ENCODE measurements at places on chromosomes 7 and 10. TPM values are rescaled to one million over a fixed set of nuclear protein-coding genes. Genes with fewer than 3 reads are reported as not detected.
A peak's percentile ranks its signal among the peaks of the same experiment; 100 is the strongest.

- peak; percentile 59 for DNase-seq
These were observed 29.0 kb upstream of the EBLN1 start for GRCh38 chr10:22246680-22247391.

GRCh38 chr7:66250711-66251110 is 45.6 kb downstream of the TPST1 start:
- peak; percentile 89 for DNase-seq

- peak; percentile 22 for DNase-seq
These were observed 63.1 kb upstream of the CACNA2D1 start for GRCh38 chr7:82506702-82507101.

Gene LRRC4
- total RNA-seq = not detected

GRCh38 chr10:3671386-3671955 is 113.5 kb downstream of the KLF6 start:
- no peak for DNase-seq

GRCh38 chr7:837001-837400 is 4.7 kb downstream of the SUN1 start:
- DNase-seq = no peak

- DNase-seq = no peak
These were observed 80.5 kb downstream of the TNS3 start for GRCh38 chr7:47501406-47501805.

DNA sequence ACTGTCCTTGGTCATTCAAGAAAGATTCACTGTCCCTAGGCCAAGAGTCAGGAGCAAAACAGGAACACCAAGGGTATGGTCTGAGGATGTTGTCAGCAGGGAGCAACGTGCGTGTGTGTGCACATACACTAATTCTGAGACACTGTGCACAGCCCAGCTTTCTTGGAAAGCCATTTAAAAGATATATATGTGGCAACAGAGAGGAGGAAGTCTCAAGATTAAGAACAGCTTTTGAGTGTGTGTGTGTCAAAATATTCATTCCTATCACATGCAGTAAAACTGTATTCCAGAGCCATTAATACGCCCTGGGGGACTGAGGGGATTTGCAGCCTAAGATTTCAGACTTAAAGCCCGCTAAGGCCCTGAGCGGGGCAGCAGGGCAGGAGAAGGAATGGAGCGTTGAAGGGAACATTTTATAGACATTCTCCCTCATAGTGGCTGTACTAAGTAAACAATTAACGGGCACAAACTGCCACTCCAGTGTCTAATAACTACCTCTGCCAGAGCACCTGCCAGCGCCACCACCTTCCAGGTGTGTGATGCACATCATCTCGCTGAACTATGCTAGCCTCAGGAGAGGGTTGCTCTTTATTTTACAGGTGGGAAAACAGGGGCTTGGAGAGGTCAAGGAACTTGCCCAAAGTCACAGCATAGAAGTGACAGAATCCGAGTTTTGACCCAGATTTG is 2.0 kb downstream of the NOD1 start:
- DNase-seq = no peak

- DNase-seq = no peak
These were observed 1.5 kb upstream of the MYL10 start for GRCh38 chr7:101630591-101630990.

GRCh38 chr7:40629891-40630290 is 495.1 kb downstream of the SUGCT start:
- DNase-seq = no peak

GRCh38 chr7:152856351-152856750 is 96.8 kb downstream of the ACTR3B start:
- no peak for DNase-seq

Gene SDK1
- 5.1 TPM for total RNA-seq

Gene OGDHL
- 0.37 TPM for total RNA-seq
